Lung (tissue), 17 donors: ENCODE measurements at places on chromosomes 3 and 15.

DNA sequence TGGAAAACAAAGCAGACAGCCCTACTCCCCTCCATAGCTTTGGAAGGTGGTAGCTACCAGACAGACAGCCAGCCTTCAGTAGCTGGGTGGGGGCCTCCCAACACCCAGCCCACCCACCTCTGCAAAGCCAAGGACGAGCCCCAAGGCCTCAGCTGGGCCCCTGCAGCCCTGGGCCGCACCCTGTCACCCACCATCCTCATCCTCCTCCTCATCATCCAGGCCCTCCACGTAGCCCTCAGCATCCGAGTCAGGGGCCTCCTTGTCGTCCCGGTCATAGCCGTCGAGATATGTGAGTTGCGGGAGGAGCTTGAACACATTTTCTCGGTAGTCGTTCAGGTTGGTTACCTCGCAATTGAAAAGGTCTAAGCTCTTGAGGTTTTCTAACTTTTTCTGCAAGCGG is 36.5 kb downstream of the ANP32A start:
- no peak for DNase-seq

DNA sequence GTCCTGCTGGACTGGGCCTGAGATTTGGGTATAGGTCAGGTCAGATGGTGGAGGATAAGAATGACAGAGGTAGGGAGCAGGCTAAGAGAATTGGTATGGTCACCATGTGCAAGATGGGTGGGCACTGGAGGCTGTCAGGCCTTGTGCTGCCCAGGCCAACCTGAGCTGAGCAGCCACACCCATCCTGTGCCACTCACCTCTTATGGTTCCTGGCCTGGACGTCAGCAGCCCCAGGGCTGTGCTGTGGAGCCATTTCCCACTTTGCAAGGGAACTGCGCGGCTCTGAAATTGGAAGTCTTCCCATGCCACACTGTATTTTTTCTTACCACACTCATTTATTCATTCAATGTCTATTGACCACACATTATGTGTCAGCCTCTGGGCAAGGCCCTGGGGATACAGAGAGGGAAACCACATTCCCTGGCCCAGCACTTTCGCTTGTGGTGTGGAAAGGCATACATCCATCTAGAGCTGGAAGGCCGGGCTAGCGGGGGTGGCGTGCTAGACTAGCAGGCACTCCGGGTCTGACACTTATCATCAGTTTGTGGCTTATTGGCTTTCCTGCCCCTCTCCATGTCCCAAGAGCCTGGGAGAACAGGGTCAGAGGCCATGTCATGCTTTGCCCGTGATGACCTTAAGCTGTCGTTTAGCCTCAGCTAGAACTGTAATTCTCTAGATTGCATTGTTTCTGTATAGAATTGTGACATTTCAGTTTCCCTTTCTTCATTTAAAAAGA is 51.1 kb upstream of the POLG start:
- DNase-seq, result no peak

DNA sequence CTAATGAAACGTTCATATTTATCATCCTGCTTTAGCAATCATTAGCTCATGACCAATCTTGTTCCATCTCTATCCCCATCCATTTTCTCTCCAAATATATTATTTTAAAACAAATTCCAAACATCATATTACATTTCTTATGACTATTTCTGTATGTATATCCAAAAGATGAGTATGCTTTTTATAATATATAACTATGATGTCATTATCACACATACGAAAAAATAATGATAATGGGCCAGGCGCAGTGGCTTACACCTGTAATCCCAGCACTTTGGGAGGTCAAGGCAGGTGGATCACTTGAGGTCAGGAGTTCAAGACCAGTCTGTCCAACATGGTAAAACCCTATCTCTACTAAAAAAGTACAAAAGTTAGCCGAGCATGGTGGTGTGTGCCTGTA is 280.4 kb downstream of the FHIT start:
- no peak for DNase-seq

- no peak for DNase-seq
Measured at GRCh38 chr15:82532383-82532990, 7.8 kb downstream of the RPS17 start.

DNA sequence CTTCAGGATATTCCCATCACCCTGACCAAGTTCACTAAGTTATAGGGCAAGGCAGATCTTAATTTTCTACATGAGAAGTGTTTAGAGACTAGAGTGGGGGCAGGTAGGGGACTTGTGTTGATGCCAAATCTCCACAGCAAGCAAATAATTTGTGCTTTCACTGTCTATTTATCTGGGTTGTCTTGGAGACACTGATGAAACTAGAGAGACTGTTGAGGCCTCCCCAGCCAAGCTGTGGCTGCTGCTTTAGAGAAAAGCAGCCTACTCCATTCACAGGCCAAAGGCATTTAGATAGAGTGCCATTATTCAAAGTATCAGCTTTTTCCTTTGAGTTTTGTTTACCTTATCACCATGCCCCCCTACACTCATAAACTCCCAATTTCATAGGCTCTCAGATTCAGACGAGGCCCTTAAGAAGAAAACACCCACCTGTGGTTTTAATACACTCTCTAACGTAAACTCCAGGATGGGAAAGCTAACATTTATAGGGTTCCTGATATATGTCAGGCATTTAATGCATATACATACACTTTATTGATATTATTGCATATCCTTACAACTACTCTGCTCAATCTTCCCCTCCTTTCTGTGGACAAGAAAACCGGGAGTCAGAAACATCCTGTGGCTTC is 130.4 kb upstream of the FOXB1 start:
- no peak for DNase-seq

GRCh38 chr3:88038566-88038965 is 20.2 kb downstream of the CGGBP1 start:
- no peak for DNase-seq

- no peak for DNase-seq
Measured at GRCh38 chr3:8218353-8218940, 283.2 kb upstream of the LMCD1 start.

DNA sequence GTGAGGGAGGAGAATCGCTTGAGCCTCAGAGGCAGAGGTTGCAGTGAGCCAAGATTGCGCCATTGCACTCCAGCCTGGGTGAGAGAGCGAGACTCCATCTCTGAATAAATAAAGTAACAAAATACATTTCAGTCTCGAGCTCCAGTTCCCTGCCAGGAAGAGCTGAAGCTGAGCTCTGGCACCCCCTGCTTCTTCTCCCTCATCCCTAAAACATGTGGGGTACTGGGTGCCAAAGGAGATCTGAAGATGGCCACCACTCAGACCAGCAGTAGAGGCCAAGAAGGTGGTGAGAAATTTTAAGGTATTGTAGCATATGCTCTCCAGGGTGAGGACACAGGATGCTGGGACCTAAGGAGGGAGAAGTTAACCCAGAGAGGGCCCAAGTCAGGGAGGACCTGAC is 75.0 kb upstream of the CGNL1 start:
- DNase-seq, result no peak

- DNase-seq, result no peak
Measured at GRCh38 chr15:57554063-57554811, 37.5 kb upstream of the MYZAP start.

- peak; percentile 92 for DNase-seq
Measured at GRCh38 chr15:83446904-83447709, at the start of gene SH3GL3. TSS of gene SH3GL3 (plus strand) at chr15:83447341. CDS start at chr15:83447534, 193 bp downstream.

GRCh38 chr15:81812456-81812855 is 233.4 kb downstream of the MEX3B start:
- no peak for DNase-seq

DNA sequence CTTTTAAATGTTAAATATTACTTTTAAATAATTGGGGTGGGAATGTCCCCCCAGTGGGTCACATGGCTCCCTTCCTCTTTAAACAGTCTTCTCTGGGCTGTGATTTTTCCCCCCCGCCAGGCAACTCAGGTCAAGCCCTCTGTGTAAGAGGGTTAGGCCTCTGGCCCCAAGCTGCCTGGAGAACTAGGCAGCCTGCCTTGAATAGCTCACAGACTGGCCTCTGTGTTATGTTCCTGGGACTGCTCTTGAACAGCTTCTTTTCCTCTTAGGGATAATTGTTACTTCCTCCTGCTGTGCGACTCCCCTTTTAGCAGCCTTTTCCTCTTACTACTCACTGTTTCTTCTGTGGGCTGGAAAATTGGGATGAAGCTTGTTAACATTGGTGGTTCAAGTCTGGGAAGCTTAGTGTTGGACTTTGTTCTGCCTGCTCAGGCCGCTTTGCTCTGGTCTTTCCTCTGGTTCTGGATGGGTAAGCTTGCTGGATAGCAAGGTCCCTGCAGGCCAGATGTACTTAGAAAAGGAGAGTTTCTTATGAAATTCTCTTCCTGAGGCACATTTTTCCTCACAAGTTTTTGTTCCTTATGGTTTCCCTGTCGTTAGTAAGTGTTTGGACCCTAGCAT is 2.2 kb downstream of the TEX264 start:
- no peak for DNase-seq

DNA sequence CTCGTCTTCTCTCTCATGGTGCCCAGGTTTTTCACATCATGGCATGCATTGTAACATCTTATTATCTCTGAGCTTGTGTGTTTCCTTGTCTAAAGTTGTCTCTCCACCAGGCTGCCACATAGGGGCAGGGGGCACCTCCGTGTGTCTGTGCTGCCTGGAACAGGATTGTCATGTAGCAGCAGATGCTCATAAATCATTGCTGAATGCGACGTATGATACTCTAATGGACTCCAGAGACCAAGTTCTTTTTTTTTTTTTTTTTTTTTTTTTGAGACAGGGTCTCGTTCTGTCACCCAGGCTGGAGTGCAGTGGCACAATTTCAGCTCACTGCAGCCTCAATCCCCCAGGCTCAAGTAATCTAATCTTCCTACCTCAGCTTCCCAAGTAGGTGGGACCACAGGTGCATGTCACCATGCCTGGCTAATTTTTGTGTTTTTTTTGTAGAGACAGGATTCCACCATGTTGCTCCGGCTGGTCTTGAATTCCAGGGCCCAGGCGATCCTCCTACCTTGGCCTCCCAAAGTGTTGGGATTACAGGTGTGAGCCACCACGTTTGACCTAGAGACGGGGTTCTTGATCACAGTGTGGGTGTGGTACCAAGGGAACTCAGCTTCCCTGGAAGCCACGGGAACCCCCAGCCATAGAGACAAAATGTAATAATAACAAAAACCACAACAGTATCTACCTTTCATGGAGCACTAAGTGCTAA is 4.7 kb upstream of the DNASE1L3 start:
- DNase-seq, result no peak

DNA sequence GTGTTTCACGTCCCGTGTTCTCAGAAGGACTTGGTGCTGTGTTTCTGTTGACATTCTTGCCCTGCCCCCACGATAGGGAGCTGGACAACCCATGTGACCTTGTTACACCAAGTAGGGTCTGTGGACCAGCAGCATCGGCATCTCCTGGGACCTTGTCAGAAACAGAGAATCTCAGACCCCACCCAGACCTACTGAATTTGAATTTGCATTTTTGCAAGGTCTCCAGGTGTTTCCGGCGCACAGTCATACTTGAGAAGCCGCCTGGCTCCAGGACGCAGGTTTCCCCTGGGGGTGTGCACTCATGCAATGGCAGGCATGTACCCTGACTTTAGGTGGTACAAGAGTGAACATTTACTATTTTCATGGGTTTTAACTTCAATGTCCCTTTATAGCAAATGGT is 117.9 kb downstream of the TLE3 start:
- DNase-seq, result no peak

GRCh38 chr15:58374147-58374546 is 57.6 kb upstream of the LIPC start:
- no peak for DNase-seq

GRCh38 chr3:107426223-107426622 is 49.0 kb downstream of the CCDC54 start:
- no peak for DNase-seq

- DNase-seq, result peak; percentile 66
Measured at GRCh38 chr3:81554801-81555200, 206.6 kb downstream of the GBE1 start.

DNA sequence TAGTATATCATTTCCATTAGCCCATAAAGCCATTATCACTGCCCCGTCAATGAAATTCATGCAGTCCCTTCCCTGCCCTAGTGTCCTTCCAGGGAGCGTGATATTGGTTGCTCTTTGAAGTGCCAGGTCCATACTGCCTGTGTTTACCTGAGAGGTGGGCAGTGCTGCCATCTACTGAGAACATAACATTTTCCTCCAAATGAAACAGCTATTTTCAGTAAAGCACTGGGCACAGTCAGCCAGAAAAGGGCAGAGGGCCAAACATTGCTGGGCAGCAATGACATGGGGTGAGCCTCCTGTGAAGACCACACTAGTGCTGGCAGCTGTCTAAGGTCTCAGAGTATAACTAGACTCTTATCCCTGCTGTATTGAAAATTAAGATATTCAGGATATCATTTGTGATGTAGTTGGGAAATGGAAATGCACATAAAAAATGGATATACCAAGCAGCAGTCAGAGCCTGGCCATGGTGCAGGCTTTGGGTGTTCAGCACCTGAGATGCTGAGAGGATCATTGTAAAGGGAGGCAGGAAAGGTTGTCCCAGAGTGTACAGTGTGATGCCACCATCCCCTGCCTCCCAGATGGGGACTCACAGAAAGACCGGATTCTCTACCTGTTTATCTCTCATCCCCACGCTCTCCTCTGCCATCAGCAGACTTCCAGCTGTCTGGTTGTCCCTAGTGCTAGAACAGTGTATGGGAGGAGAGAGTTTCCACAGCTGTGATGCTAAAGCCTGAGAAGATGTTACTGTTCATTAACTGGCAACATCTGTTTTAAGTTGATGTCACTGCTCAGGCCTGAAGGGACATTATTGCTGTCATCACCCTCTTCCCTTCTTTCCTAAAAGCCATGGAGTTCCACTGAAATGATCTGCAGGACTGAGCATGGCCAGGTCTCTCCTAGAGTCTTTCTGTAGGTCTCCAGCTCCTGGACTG is 108.8 kb downstream of the ARNT2 start:
- DNase-seq, result no peak

DNA sequence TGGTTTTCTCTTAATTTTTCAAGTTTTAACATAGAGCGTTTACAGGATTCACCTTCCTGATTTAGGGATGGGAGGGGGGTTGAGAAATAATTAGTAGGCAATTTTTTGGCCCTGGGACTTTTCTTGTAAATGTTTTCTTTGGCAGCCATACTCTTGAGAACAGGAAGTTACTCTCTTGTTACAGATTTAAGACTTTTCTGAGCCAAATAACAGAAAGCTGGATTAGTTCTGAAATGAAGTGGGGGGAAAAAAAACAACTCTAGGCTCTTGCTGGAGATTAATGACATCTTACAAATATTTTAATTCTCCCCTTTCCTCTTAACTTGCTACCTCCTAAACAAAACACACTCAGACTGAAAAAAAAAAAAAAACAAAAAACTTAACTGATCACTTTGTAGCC is 13.8 kb upstream of the POLR2M start:
- DNase-seq, result peak; percentile 65

DNA sequence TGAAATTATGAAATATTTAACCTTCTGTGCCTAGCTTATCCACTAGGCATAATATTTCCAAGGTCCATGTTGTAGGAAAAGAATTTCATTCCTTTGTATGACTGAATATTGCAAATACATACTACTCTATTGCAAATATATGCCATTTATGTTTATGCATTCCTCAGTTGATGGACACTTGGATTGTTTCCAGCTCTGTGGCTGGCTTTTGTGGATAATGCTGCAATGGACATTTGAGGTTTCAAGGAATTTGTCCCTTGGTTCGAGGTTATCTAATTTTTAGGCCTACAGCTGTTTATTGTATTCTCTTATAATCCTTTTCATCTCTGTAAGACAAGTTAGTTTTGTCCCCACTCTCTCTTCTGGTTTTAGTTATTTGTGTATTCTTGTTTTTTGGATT is 7.7 kb upstream of the AADACL2 start:
- no peak for DNase-seq
